Stomach (tissue), 19 donors: ENCODE measurements at places on chromosomes 2 and 18. TPM values are rescaled to one million over a fixed set of nuclear protein-coding genes. Genes with fewer than 3 reads are reported as not detected.

GRCh38 chr18:79123948-79124347, 54.8 kb downstream of the ATP9B start:
- DNase-seq, result no peak
- H3K36me3 ChIP-seq, result no peaks in the 10 kb centered on the region
- no peaks in the 10 kb centered on the region for H3K4me1 ChIP-seq
- H3K27me3 ChIP-seq, result no peaks in the 10 kb centered on the region

DNA sequence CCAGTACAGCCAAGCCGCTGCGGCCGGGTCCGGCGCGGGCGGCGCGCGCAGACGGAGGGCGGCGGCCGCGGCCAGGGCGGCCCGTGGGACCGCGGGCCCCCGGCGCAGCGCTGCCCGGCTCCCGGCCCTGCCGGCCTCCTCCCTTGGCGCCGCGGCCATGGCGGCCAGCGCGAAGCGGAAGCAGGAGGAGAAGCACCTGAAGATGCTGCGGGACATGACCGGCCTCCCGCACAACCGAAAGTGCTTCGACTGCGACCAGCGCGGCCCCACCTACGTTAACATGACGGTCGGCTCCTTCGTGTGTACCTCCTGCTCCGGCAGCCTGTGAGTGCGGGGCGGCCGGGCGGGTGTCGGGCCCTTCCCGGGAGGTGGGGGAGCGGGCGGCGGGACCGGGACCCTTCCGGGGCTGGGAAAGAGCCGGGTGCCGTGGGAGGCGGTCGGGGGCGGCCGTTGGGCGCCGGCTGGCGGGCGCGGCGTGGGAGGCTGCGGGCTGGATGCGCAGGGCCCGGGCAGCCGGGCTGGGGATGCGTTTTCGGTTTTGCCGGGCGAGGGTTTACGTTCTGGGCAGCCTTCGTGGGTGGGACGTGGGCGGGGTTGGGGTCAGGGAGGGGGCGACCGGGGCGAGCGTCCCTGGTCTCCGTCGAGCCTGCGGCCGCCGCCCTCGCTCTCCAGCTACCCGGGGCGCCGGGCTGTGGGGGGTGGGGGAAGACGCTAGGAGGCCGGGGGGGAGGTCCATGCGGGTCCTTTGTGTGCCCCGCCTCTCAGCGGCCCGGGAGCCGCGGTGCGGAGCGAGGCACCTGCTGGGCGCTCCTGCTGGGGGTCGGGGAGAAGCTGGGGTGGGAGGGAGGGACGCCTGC, 537 bp downstream of the AGFG1 start:
- peak overlapping the region; percentile 95 for H3K27ac ChIP-seq
- peak overlapping the region; percentile 98 for H3K4me3 ChIP-seq
- no peaks in the 10 kb centered on the region for H3K27me3 ChIP-seq
- peaks cover 46% of the 10 kb centered on the region for H3K4me1 ChIP-seq
- peak; percentile 37 for DNase-seq

- no peaks in the 10 kb centered on the region for H3K36me3 ChIP-seq
- H3K27ac ChIP-seq, result no peak overlapping the region
- H3K27me3 ChIP-seq, result no peaks in the 10 kb centered on the region
These were observed 157.8 kb downstream of the SEPTIN10 start for GRCh38 chr2:109455731-109456691.

- H3K27me3 ChIP-seq, result no peaks in the 10 kb centered on the region
- no peaks in the 10 kb centered on the region for H3K4me1 ChIP-seq
- H3K27ac ChIP-seq, result no peak overlapping the region
- H3K4me3 ChIP-seq, result no peak overlapping the region
- no peak for DNase-seq
These were observed 413.3 kb downstream of the TSN start for GRCh38 chr2:122168799-122169198.

- H3K4me3 ChIP-seq, result no peak overlapping the region
- no peaks in the 10 kb centered on the region for H3K4me1 ChIP-seq
- H3K36me3 ChIP-seq, result no peaks in the 10 kb centered on the region
These were observed 674.8 kb upstream of the ZEB2 start for GRCh38 chr2:145194673-145195072.

FSHR gene
- total RNA-seq, result not detected
